ENCODE measurements at places on chromosomes 12 and 14.

- DNase-seq: no peak
Observed at GRCh38 chr12:109557200-109557599, 16.1 kb downstream of the MMAB start.

DNA sequence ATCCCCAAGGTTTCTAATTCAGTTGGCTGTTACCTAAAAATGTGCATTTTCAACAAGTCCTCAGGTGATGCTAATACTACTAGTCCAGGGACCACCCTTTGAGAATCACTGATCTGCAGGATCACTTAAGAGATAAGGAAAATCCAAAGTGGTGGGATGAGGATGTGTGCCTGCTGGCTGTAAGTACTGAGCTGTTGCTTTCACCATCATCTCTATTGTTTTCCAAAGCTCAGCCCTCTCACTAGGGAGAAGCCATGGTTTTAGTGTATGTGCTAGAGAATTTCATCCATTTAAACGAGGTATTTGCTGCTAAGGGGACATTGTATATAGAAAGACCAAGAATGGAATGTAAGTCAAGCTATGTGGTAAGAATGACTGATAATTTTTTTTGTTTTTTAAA is 202.3 kb downstream of the KIF21A start:
- no peak for DNase-seq

- no peak for DNase-seq
Observed at GRCh38 chr12:108916336-108916735, 36.4 kb downstream of the DAO start.

GRCh38 chr14:103544388-103545218 is 15.6 kb downstream of the TRMT61A start:
- no peak for DNase-seq

- DNase-seq: no peak
Observed at GRCh38 chr14:24398293-24398652, 530 bp upstream of the NYNRIN start.

GRCh38 chr12:1481326-1481725 is 113.1 kb downstream of the FBXL14 start:
- DNase-seq: no peak

- DNase-seq: no peak
Observed at GRCh38 chr12:45434094-45434493, 218.2 kb downstream of the ANO6 start.

DNA sequence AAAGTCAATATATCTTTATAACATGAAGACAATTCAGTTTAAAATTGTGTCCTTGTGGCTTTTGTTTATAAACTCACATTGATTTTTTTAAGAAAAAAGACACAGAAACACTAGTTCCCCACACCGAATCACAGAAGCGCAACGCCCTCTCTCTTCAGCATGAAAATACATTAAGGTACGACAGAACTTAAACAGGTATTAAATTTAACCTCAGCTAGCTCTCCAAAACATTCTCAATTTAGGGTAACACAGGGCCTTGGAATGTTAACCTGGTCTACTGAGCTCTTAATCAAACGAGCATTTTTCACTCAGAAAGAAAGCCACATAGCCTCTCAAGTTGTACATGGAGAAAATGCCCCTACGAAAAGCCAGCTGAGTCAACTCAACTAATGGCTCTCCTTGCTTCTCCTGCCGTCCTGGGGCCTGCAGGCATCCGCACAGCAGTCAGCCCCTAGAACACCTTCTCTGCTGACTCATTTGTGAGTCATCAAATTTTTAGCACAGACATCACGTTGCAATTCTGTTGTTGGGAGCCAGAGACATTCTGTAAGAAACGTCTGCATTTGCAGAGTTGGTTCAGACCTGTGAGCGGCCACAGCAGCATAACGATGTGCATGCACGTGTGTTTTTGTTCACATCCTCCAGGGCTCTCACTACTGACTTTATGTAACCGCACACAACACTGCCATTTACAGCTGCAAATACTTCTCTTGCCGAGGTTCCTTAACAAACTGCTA is 141.6 kb downstream of the ITPR2 start:
- peak; percentile 96 for DNase-seq

DNA sequence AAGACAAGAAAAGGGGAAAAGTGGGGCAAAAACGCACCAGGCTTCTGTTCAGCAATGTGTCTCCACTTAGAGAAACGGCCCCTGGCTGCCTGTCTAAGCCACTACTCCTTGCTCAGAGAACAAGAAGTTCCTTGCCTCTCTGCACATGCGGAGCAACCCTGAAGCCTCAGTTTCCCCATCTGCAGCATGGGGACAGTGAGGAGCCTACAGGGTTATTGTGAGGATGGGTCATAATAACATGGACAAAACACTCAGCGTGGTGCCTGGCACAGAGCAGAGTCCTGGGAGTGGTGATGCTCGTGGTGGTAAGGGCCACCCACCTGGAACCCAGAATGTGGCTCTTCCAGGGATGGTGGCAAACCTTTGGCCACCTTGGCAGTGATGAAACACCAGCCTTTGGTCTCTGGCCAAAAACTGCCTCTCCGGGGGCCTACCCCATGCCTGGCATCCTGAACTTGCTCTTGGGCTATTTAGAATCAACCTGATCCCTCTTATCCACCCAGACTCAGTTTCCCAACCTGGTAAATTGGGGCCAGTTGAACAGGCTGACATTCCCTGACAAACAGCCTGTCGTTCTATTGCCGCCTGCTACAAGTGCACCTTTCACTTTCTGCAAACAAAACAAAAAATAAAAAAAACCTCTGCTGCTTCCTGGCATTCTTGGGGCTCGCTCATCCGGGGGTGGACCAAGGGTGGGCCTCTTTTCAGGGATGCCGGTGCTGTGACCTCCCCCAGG is 56.5 kb upstream of the DLK1 start:
- DNase-seq: no peak

DNA sequence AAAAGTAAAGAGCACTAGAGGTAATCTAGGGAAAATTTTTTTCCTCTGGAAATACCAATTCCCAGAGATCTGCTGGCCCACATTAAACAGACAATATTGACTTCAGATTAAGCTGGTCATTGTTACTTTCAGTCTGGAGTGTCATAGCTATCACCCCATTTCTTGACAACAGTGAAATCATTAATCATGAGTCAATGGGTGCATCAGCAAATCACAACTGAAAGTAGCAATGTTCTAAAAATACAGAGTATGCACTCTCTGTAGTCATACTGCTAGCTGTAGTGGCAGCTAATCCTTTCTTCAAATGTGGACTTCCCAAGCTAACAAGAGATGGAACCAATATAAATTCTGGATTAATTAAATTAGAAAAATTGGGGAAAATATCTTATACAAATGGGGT is 129.9 kb downstream of the CPNE8 start:
- no peak for DNase-seq

DNA sequence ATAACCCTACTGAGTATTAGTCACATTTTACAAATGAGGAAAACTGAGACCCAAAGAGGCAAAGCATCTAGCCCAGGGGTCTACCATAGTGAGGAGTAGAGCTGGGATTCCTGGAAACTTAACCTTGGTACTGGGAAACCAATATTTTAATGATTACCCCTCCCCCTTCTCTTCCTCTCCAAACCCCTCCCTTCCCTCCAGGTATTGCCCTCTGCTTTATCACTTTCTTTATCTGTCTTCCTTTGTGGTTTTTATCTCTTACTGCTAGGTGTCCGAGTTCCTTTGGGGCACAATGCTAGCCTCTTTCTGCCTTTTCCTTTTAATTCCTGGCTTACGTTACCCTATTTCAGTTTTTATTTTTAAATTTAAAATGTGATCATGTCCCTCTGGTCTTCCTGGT is 2.8 kb downstream of the GABARAPL1 start:
- DNase-seq: no peak

- no peak for DNase-seq
Observed at GRCh38 chr12:62599854-62600437, 133.3 kb downstream of the MON2 start.

DNA sequence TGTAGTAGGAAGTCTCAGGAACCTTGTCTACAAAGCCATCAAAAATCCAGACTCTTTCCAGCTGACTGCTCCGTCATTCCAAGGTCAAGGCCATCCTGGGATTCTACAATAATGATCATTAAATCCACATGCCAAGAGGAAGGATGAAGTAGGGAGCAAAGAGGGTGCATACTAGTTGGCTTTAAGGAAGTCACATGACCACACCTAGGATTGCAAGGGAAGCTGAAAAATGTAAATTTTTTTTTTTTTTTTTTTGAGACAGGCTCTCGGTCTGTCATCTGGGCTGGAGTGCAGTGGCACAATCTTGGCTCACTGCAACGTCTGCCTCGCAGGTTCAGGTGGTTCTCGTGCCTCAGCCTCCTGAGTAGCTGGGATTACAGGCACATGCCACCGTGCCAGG is 7.3 kb upstream of the MRPL42 start:
- no peak for DNase-seq

GRCh38 chr12:43281563-43281962 is 270.4 kb downstream of the ADAMTS20 start:
- DNase-seq: no peak

- no peak for DNase-seq
Observed at GRCh38 chr14:69451941-69452340, 32.6 kb upstream of the PLEKHD1 start.

GRCh38 chr12:55723516-55724225 is 3.5 kb downstream of the RDH5 start:
- no peak for DNase-seq

GRCh38 chr12:121087467-121088194 is 45.0 kb upstream of the P2RX7 start:
- DNase-seq: no peak

DNA sequence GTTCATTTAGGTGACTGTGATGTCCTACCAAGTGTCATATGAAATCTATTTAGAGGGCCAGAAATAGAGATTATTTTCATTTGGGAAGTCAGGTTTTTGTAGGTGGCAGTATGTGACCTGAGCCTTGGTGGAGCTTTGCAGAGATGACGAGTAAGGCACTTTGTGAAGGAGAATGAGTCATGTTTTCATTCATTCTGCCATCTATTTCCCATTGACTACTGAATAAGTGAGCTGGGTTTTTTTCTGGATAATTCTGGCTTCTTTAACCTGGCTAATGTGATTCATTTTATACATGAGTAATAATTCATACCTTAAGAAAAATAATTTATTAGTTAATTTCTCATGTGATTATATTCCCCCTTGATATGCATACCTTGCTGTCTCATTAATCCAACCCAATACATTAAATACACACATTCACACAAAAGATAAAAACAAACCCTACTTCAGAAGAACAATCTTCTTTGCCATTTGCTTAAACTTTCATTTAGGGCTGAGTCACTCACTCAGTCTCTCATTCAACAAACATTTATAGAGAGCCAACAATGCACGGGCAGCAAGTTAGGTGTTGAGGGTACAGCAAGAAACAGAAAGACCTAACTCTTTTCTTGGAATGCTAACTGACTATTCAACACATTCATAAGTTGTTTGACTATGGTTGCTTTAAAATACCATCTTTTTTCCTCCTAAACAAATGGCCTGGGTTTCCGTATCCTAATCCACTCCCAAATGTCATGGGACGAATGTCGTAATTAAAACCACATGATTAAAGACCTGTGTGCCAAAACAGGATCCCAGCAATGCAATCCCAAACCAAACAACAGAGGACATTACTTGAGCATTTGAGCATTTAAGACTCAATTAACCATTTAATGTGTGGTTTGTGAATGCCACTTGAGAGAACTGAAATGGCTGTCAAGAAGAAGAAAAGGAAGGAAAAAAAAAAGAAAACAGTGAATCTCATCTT is 78.0 kb downstream of the KITLG start:
- peak; percentile 23 for DNase-seq

- no peak for DNase-seq
Observed at GRCh38 chr12:74280156-74280655, 257.4 kb upstream of the ATXN7L3B start.

DNA sequence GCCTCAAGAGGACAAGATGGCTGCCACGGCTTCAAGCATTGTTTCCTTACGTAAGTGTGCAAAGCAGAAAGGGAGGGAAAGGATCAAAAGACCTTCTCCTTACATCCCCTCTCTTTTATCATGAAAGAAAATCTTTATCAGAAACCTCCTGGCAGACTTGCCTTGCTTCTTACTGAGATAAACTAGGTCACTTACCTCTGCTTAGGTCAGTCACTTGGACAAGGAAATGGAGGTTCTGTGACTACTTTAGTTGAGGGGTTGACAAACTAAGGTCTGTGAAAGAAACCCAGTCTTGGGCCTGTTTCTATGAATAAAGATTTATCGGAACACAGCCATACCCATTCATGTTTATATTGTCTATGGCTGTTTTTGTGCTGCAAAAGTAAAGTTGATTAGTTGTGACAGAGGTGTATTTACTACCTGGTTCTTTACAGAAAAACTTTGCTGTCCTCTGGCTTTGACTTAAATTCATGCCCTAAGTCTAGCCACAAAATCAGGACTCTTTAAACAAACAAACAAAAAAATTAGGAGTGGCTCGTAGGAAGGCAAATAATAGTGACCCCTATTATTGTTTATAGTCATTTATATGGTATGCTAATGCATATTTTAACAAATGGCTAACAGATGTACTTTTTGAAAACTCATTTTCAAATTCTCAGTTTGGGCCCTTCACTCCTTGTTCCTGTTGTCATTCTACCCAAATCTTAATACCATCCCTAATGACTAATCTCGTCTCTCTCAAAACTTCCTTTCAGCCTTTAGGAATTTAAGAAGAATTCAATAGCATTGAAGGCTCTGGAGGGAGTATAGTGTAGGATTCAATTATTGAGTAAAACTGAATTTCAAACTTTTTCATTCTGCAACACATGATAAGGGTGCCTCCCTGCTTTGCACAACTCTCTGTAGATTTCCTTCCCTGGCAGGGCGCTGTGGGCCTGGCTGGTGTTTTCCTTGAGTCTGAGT is 42.0 kb upstream of the ATP2B1 start:
- peak; percentile 57 for DNase-seq

DNA sequence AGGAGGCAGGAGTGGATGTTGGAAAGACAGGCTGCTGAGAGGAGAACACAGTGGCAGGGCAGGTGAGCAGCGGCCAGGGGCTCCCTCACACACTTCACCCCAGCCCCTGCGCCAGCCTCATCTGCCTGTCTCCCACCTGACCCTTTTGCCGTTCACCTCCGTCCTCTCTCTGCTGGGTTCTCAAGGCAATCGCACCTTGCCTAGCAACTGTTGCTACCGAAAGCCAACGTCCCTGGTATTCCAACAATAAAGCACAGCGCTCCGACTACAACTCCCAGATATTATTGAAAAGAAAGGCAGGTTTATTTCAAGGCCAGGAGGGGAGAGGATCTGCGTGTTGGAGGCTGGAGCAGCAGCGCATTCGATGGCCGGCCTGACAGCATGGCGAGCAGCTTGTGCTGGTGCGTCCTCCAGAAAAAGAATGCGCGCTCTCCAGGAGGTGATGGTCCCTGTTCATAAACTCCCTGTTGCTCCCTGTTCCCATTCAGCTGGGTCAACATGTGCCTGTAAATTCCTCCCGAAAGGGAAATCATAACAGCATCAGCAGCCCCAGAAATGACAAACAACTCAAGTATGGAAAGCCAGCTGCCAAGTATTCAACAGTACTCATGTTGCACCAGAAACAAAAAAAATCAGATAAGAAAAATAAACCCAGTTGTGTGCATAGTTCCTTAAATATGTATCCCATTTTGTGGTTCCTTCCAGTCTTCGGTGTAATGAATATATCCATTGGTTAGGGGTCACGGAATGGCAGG is 153.0 kb upstream of the DIO3 start:
- DNase-seq: peak; percentile 68

DNA sequence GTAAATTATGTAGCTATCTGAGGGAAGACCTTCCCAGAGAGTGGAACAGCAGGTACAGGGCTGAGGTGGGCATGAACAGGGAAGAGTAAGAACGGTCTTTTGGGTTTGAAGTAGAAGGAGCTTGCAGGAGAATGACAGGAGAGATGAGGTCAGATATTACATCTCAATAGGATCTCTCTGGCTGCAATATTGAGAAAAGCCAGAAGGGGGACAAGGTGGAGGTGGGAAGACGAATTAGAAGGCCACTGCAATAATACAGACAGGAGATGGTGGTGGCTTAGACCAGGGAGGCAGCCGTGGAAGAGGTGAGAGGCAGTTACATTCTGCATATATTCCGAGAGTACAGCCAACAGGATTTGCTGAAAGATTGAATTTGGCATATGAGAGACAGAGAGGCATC is 310.2 kb downstream of the APAF1 start:
- no peak for DNase-seq
